ENCODE measurements at places on chromosomes 6 and 20.

DNA sequence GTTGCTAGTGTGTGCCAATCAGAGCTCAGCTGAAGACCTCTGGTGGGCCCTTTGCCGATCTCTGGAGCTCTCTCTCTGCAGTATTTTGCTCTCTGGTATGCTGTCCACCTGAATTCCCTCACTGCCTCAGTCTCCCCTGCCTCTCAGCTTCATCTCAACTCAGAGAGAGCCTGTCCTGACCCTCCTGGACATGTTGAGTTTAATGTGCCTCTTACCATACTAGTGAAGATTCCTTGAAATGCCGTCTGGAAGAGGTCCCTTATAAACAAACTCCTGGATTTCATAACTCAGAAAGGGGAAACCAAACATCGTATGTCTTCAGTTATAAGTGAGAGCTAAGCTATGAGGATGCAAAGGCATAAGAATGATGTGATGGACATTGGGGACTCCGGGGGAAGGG, 231.1 kb upstream of the ZNF217 start:
- no peak overlapping the region for H3K4me3 ChIP-seq
- peaks cover 8% of the 10 kb centered on the region for H3K4me1 ChIP-seq
- DNase-seq, result no peak
- no peak overlapping the region for H3K27ac ChIP-seq
- H3K36me3 ChIP-seq, result no peaks in the 10 kb centered on the region
- H3K27me3 ChIP-seq, result no peaks in the 10 kb centered on the region

- H3K27ac ChIP-seq, result no peak overlapping the region
- no peak for DNase-seq
- H3K27me3 ChIP-seq, result no peaks in the 10 kb centered on the region
- H3K36me3 ChIP-seq, result no peaks in the 10 kb centered on the region
- no peak overlapping the region for H3K4me3 ChIP-seq
Observed at GRCh38 chr20:47456952-47457724, 44.5 kb upstream of the NCOA3 start.

DNA sequence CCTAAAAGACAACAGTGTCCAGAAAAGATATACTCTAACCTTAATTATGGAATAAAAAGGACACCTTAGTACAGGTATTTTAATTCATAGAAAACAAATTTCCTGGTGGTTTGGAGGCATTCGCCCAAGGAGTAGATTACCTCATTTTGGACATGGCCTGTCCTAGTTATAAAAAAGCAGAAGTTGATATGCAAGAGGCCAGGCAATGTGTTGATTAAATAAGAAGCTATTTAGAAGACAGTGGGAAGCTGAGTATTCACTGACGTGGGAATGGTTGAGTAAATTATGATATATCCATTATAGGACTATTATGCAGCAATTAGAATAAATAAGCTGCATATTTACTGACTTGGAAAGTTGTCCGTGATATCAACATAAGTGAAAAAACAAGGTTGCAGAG, 314.9 kb downstream of the ALDH8A1 start:
- H3K4me1 ChIP-seq, result no peaks in the 10 kb centered on the region
- H3K27ac ChIP-seq, result no peak overlapping the region
- H3K27me3 ChIP-seq, result no peaks in the 10 kb centered on the region
- no peaks in the 10 kb centered on the region for H3K36me3 ChIP-seq

DNA sequence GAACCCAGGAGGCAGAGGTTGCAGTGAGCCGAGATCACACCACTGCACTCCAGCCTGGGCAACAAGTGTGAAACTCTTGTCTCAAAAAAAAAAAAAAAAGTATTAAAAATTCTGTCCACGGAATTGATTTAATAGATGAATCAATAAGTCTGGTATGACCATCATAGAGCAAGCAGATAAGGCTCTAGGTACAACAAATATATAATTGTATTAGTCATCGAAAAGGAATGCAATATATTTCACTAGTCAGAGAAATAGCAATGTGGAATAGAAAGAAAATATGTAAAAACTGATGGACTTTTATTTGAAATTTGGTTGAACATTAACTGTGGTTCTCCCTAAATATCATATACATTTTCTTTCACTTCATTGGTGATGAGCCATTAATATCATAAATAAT, 476.8 kb upstream of the AGPAT4 start:
- no peaks in the 10 kb centered on the region for H3K36me3 ChIP-seq
- no peak overlapping the region for H3K27ac ChIP-seq
- H3K27me3 ChIP-seq, result no peaks in the 10 kb centered on the region
- H3K4me1 ChIP-seq, result no peaks in the 10 kb centered on the region
- no peak overlapping the region for H3K4me3 ChIP-seq

DNA sequence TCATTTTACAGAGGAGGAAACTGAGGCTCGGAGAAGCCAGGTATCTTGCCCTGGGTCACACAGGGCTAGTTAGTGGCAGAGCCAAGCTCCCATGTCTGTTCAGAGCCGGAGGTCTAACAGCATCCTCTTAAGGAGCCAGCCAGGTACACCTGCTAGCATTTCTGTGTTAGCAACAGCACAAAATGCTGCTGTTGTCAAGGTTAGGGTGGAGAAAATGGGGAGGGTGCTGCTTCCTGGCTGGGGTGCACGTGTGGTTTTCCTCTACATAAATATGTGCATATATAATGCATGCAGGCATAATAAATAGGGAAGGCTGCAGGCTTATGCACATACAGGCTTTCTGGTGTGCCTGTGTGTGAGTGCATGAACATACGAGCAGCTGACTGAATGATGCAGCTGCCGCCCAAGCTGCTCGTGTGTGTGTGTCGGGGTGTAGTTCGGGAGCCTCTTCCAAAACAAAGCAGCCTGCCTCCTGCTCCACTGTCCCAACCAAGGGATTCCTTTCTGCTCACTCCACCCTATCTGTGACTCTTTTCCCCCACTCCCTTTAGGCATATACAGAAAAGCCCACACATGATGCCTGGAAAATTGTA, 86.6 kb downstream of the CD40 start:
- no peaks in the 10 kb centered on the region for H3K36me3 ChIP-seq
- no peak overlapping the region for H3K4me3 ChIP-seq
- no peak overlapping the region for H3K27ac ChIP-seq
- DNase-seq, result peak; percentile 3
- peaks cover 2% of the 10 kb centered on the region for H3K4me1 ChIP-seq

GRCh38 chr6:37103169-37104039, 66.5 kb upstream of the PIM1 start:
- DNase-seq, result no peak
- H3K36me3 ChIP-seq, result no peaks in the 10 kb centered on the region
- H3K27ac ChIP-seq, result peak overlapping the region; percentile 79
- peak overlapping the region; percentile 66 for H3K4me3 ChIP-seq
- H3K4me1 ChIP-seq, result peaks cover 22% of the 10 kb centered on the region

DNA sequence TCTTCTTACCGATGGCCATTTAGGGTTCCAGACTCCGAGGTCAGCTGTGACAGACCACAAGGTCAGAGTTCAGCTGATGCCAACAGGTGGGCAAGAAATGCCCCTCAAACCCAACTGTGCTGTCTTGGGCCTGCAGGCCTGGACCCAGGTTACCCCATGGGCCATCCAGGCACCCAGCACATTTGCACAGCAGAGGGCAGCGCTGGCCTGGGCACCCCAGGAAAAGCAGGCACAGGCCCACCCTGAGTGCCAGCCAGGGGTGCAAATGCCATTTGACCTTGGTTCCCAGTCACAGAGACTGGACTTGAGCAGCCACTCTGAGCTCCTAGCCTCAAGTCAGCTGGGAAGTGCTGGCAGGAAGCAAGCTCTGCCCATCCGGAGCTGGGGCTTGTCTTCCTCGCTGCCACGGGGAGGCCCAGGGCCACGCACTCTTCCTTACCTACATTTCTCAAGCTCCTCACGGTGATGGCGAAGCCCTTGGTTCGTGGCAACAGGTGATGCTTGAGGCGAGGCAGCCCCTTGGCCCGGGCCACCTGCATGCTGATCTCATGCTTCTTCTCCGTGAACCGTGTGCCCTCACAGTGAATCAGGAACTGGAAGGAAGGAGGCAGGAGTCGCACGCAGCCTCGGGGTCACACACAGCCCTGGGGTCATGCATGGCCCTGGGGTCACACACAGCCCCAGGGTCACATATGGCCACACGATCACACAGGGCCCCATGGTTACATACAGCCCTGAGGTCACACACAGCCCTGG, 120.8 kb downstream of the AGPAT4 start:
- H3K4me3 ChIP-seq, result no peak overlapping the region
- DNase-seq, result no peak
- no peak overlapping the region for H3K27ac ChIP-seq
- H3K27me3 ChIP-seq, result no peaks in the 10 kb centered on the region
- H3K4me1 ChIP-seq, result no peaks in the 10 kb centered on the region
- peaks cover 2% of the 10 kb centered on the region for H3K36me3 ChIP-seq

GRCh38 chr6:159691963-159692287, 1.1 kb downstream of the SOD2 start:
- DNase-seq, result no peak
- peaks cover 40% of the 10 kb centered on the region for H3K4me1 ChIP-seq
- peaks cover 24% of the 10 kb centered on the region for H3K36me3 ChIP-seq
- H3K27me3 ChIP-seq, result no peaks in the 10 kb centered on the region

DNA sequence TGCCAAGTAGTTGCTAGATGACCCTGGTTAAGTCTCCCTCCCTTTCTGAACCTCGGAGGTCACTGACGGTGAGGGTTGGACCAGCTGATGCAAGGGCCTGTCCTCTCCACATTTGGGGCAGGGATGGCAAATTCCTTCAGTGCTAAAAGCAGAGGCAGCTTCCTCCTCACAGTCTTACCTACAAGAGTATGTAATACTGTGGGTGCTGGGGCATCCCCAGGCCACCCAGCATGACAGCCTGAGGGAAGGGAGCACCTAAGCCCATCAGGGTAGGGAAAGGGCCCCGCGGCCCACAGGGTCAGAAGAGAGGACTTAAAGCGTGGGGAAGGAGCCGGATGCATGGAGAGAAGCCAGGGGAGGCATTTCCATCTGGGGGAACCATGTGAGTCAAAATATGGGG, 38.0 kb downstream of the TGM3 start:
- no peak overlapping the region for H3K4me3 ChIP-seq
- H3K27ac ChIP-seq, result no peak overlapping the region
- no peak for DNase-seq
- H3K4me1 ChIP-seq, result no peaks in the 10 kb centered on the region

DNA sequence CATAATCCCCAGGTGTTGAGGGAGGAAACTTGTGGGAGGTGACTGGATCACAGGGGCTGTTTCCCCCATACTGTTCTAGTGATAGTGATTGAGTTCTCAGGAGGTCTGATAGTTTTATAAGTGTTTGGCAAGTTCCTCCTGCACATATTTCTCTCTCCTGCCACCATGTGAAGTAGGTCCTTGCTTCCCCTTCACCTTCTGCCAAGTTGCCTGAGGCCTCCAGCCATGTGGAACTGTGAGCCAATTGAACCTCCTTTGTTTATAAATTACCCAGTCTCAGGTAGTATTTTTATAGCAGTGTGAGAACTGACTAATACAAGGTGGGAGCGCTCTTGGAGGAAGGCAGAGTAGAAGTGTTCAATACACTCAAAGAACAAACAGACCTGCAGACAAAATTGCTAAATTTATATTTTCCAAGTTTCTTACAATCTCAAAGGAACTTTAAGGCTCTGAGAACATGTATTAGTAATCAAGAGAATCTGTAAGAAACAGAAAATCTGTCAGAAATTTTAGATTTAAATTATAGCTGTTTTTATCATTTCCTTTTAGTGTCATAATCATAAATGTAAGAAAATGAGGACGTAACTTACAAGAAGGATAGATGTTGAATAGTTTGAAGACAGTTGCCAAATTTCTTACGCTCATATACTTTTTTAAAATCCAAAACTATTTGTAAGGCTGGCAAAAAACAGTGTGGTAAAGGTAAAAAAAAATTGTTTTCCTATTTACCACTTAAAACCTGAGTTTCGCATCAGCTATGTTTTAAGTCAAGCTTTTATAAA, 77.7 kb downstream of the ASCC3 start:
- H3K36me3 ChIP-seq, result peaks cover 14% of the 10 kb centered on the region
- H3K4me1 ChIP-seq, result no peaks in the 10 kb centered on the region
- no peak overlapping the region for H3K4me3 ChIP-seq
- no peak overlapping the region for H3K27ac ChIP-seq
- no peak for DNase-seq

DNA sequence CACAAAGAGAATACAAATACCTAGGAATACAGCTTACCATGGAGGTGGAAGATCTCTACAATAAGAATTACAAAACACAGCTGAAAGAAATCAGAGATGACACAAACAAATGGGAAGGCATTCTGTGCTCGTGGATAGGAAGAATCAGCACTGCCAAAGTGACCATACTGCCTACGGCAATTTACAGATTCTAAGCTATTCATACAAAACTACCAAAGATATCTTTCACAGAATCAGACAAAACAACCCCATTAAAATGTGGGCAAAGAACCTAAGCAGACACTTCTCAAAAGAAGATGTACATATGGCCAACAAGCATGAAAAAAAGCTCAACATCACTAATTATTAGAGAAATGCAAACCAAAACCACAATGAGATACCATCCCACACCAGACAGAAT, 133.2 kb upstream of the SSTR4 start:
- no peaks in the 10 kb centered on the region for H3K36me3 ChIP-seq
- no peak overlapping the region for H3K27ac ChIP-seq
- no peak overlapping the region for H3K4me3 ChIP-seq
- no peaks in the 10 kb centered on the region for H3K4me1 ChIP-seq
- DNase-seq, result no peak

GRCh38 chr6:31586599-31587281, 663 bp downstream of the LST1 start:
- peak; percentile 35 for DNase-seq
- H3K27me3 ChIP-seq, result no peaks in the 10 kb centered on the region
- peaks cover 47% of the 10 kb centered on the region for H3K4me1 ChIP-seq
- H3K4me3 ChIP-seq, result peak overlapping the region; percentile 22

DNA sequence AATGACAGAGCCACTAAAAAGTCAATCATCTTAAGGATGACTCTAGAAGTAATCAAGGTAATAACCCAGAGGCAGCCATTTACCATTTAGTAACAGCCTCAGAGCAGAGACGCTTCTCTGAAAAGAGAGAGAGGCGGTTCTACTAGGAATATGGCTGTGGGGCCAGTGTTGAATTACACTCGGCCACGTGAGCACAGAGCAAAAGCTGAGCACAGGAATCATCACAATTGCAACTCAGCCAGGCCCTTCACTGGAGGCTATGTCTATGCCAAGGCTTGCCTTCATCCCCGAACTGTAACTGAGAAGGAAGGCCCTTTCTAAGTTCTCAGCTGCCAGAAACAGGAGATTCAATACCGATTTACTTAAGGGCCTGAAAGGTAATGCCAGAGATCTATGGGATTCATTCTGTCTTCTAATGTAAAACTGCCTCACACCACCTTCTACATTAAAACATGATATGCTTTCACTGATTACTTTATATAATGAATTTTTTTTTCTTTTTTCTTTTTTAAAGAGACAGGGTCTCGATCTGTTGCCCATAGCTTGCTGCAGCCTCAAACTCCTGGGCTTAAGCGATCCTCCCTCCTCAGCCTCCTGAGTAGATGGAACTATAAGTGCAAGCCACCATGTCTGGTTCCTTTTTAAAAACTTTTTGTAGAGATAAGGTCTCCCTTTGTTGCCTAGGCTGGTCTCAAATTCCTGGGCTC, 67.6 kb downstream of the NUDT3 start:
- no peak overlapping the region for H3K27ac ChIP-seq
- H3K4me1 ChIP-seq, result no peaks in the 10 kb centered on the region
- H3K36me3 ChIP-seq, result no peaks in the 10 kb centered on the region
- H3K27me3 ChIP-seq, result no peaks in the 10 kb centered on the region
- DNase-seq, result no peak

All from T-cell (primary cell).